Pancreas (tissue), 10 donors: ENCODE measurements at places on chromosomes 7 and 10.

GRCh38 chr7:83957333-83957732, 237.3 kb downstream of the SEMA3A start:
- DNase-seq: no peak

DNA sequence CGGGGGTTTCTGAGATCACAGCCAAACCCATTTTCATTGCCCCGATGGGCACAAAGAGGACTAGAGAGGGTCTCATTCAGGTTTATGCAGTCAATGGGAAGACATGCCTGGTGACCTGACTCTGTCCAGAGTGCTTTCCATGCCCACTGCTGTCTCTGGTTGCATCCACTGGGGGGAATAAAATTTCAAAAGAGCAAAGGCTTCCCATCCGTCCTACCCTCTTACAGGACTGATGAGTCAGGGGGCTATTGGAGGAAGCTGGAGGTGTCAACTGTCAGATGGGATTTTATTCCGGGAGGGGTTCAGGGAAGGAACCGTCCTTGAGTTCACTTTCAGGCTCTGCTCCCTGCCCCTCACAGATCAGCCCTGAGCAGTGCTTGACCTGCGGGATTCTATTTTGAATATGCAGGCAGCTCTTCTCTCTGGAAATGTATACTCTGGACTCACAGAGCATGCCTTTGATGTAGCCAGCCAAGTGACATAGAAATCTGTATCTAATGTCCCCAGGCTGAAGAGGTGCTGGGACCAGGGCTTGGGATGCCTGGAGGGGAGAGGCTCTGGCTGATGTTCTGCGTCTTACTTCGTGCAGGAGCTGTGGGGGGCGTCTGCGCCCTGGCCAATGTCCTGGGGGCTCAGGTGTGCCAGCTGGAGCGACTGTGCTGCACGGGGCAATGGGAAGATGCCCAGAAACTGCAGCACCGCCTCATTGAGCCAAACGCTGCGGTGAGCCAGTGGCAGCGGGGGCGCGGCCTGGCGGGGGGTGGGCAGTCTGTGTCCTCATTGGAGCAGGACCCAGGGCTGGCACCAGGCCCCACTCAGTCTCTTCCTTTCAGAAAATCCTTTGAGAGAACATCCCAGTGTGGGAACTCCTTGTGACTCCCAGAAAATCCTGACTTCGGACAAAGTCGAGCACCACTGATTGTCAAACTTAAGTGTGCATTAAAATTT, 12.0 kb downstream of the C10orf62 start:
- no peak for DNase-seq

- DNase-seq: no peak
These were observed 35.8 kb downstream of the RBM17 start for GRCh38 chr10:6124666-6125065.

- no peak for DNase-seq
These were observed 49.2 kb downstream of the ADRA2A start for GRCh38 chr10:111126077-111126476.

GRCh38 chr10:13909516-13910258, 322.9 kb downstream of the PRPF18 start:
- DNase-seq: no peak

GRCh38 chr10:98396096-98397063, 18.6 kb downstream of the PYROXD2 start:
- DNase-seq: no peak
